Karpas-422 (cell line): ENCODE measurements at places on chromosomes 2 and 18. TPM values are rescaled to one million over a fixed set of nuclear protein-coding genes. Genes with fewer than 3 reads are reported as not detected.

The IL37 gene
- not detected in 2 replicates for total RNA-seq

The TLX2 gene
- total RNA-seq, result 0.25 and 2.5 TPM in 2 replicates

The CPS1 gene
- total RNA-seq, result 2.8 and 5.0 TPM in 2 replicates

The CRYBA2 gene
- total RNA-seq, result not detected in 2 replicates

DNA sequence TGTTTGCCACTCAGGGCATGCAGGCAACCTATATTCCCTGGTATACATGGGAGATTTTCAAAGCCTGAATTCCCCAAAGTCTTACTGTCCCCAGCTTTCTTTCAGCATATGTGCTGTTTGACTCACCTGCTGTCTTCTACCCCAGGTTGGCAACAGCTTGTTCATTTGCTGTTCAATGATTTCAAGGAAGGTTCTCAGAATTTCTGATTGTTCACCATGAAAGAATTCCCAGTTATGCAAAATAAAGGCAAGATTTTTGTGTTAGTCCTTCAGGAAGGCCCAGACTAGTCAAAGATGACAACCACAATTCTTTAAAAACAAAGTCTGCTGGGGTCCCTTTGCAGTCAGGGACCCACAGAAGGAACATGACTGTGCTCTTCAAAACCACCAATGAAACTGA is 1057.8 kb upstream of the CDH2 start:
- H3K36me3 ChIP-seq, result no peaks in the 10 kb centered on the region
- H3K4me3 ChIP-seq, result no peak overlapping the region
- H3K27ac ChIP-seq, result no peak overlapping the region
- DNase-seq, result no peak
- no peaks in the 10 kb centered on the region for H3K27me3 ChIP-seq
- no peaks in the 10 kb centered on the region for H3K4me1 ChIP-seq

DNA sequence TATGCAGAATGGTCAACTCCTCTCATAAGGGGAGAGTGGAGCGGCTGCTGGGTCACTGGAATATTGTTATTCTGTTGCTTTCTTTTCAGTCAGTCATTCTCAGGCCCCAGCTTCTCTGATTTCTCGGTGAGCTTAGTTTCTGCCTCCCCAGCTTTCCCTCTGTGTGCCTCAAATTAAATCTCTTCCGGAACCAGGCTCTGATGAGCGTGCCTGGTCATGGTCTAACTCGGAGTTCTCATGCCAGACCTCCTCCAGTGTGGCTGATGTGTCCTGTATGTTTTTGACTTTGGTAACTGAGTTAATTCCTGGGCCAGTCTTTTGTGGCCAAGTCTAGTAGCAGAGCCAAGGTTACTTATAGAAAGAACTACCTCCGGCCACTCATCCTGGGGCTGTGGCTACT is 4.9 kb upstream of the STK11IP start:
- H3K4me3 ChIP-seq, result no peak overlapping the region
- peaks cover 9% of the 10 kb centered on the region for H3K4me1 ChIP-seq
- no peak overlapping the region for H3K27ac ChIP-seq
- no peaks in the 10 kb centered on the region for H3K27me3 ChIP-seq

The FAM110C gene
- total RNA-seq, result not detected in 2 replicates

DNA sequence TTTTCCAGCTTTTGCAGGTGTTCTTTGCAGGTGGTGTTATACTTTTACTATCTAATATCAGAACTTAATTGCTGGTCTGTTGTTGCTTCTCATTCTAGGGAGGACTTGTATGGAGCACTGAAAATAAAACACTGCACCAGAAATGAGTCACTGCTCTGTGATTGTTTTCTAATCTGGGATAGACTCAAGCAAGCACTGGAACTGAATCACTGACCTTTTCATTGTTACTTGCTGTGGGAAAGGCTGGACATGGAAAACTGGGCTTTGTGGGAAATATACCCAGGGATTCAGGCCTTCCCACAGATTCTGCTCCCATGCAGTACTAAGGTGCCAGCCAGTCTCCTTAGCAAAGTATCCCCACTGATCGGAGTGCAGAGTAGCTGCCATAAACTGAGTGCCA is 470.0 kb upstream of the GCFC2 start:
- H3K27me3 ChIP-seq, result no peaks in the 10 kb centered on the region

The TFPI gene
- total RNA-seq, result not detected in 2 replicates

- DNase-seq, result no peak
- H3K4me1 ChIP-seq, result no peaks in the 10 kb centered on the region
- no peaks in the 10 kb centered on the region for H3K36me3 ChIP-seq
- H3K27ac ChIP-seq, result no peak overlapping the region
- no peak overlapping the region for H3K4me3 ChIP-seq
Observed at GRCh38 chr2:235026649-235027557, 75.1 kb downstream of the SH3BP4 start.

DNA sequence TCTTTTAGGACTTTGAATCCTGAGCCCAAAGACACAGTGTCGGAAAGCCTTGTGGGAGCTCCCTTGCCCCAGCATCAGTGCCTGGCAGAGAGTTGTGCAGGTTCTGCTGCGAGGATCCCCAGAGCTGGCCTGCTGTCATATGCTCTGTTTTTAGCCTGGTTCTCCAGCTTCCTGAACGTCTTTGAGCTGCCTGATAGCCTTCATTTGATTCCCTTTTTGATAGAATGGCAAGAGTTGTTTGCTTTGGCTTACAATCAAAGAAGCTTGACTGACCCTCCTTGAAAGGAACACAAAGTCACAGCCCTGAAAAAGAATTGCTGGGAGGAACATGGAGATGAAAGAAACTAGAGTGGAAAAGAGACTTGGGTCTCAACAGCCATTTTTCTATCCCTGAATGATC is 95.4 kb downstream of the C1QL2 start:
- no peaks in the 10 kb centered on the region for H3K36me3 ChIP-seq
- H3K27me3 ChIP-seq, result no peaks in the 10 kb centered on the region
- no peak overlapping the region for H3K27ac ChIP-seq
- no peaks in the 10 kb centered on the region for H3K4me1 ChIP-seq
- no peak overlapping the region for H3K4me3 ChIP-seq

- H3K36me3 ChIP-seq, result no peaks in the 10 kb centered on the region
- peaks cover 6% of the 10 kb centered on the region for H3K4me1 ChIP-seq
- H3K27ac ChIP-seq, result no peak overlapping the region
- no peaks in the 10 kb centered on the region for H3K27me3 ChIP-seq
Observed at GRCh38 chr2:85259101-85259590, 68.6 kb downstream of the TGOLN2 start.

- peaks cover 5% of the 10 kb centered on the region; the same call in 1 of the 2 replicates for H3K27me3 ChIP-seq
- H3K4me1 ChIP-seq, result no peaks in the 10 kb centered on the region
- no peak overlapping the region for H3K4me3 ChIP-seq
- H3K27ac ChIP-seq, result no peak overlapping the region
- no peaks in the 10 kb centered on the region for H3K36me3 ChIP-seq
Observed at GRCh38 chr2:85173909-85174308, 40.7 kb downstream of the TCF7L1 start.

DNA sequence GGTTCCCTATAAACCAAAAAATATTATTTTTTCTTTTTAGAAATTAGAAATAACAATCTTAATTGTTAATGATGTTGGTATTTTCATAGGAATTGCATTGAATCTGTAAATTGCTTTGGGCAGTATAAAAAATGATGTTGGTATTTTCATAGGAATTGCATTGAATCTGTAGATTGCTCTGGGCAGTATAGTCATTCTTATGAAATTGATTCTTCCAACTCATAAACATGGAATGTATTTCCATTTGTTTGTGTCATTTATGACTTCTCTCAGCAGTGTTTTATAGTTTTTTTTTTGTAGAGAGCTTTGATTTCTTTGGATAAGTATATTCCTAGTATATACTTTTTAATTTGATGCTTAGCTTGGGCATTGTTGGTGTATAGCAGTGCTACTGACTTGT is 82.0 kb upstream of the NT5C1B start:
- H3K4me1 ChIP-seq, result no peaks in the 10 kb centered on the region
- no peaks in the 10 kb centered on the region for H3K27me3 ChIP-seq
- no peaks in the 10 kb centered on the region for H3K36me3 ChIP-seq

- peaks cover 5% of the 10 kb centered on the region for H3K36me3 ChIP-seq
- no peaks in the 10 kb centered on the region for H3K27me3 ChIP-seq
- no peak for DNase-seq
- peaks cover 85% of the 10 kb centered on the region for H3K4me1 ChIP-seq
Observed at GRCh38 chr2:197307933-197308521, 2.6 kb downstream of the ANKRD44 start.

DNA sequence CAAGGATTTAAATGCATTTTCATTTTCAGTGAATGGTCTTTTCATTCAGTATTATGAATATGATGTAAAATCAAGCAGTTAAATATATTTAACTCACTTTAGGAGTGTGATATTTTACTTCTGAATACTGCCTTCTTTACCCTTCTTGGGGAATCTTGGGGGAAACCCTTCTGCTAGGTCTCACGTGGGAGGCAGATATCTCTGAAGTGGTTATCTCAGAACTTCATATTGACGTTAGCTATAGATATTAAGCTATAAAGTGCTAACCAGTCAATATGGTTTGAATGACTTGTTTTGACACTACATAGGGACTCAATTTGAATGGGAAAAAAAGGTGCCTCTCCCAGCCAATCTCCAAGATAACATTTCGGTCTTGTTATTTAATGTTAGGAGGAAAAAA is 9.8 kb downstream of the REL start:
- H3K36me3 ChIP-seq, result peaks cover 68% of the 10 kb centered on the region
- no peak for DNase-seq
- H3K4me1 ChIP-seq, result peaks cover 17% of the 10 kb centered on the region
- no peaks in the 10 kb centered on the region for H3K27me3 ChIP-seq
- H3K27ac ChIP-seq, result no peak overlapping the region
- no peak overlapping the region for H3K4me3 ChIP-seq

The NEUROD1 gene
- total RNA-seq, result not detected in 2 replicates

The TGFA gene
- total RNA-seq, result not detected in 2 replicates

The ADCY3 gene
- total RNA-seq, result 57.6 and 58.4 TPM in 2 replicates

The MRPL44 gene
- 26.8 and 34.9 TPM in 2 replicates for total RNA-seq

- H3K36me3 ChIP-seq, result no peaks in the 10 kb centered on the region
- no peak overlapping the region for H3K27ac ChIP-seq
- no peak for DNase-seq
Observed at GRCh38 chr2:191226196-191226595, 19.0 kb upstream of the MYO1B start.

GRCh38 chr2:134934641-134935040 is 16.0 kb downstream of the CCNT2 start:
- DNase-seq, result no peak
- H3K27ac ChIP-seq, result 0 out of 2 replicates have a peak overlapping the region, but pooled peaks have one; percentile 7
- H3K27me3 ChIP-seq, result no peaks in the 10 kb centered on the region
- peaks cover 46% of the 10 kb centered on the region; the same call in 1 of the 2 replicates for H3K36me3 ChIP-seq
- peaks cover 40% of the 10 kb centered on the region for H3K4me1 ChIP-seq
